ENCODE measurements at places on chromosomes 3 and 15. TPM values are rescaled to one million over a fixed set of nuclear protein-coding genes. Genes with fewer than 3 reads are reported as not detected.

IL17RE gene
- total RNA-seq: 3.6 TPM

CLRN1 gene
- total RNA-seq: not detected

DNA sequence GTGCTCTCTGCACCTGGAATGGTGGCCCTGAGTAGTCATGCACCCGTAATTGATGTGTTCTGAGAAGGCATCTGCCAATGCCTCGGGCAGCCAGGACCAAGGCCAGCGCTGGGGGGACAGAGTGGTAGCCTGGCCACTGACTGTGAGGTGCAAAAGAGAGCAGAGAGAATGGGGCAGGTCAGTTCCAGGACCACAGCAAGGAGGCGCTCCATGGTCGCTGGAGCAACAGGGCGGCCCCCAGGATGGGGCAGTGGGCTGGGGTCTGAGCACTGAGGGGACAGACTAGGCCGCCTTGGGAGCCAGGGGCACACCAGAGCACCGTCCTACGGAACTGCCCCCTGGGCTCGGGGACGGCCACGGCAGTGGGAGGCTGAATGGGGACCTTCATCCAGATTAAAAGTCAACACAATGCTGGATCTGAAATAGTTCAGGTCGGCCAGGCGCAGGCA, 48.3 kb upstream of the IQSEC1 start:
- DNase-seq: no peak

GRCh38 chr15:75693501-75694240, 19.0 kb downstream of the CSPG4 start:
- no peak for DNase-seq

DNA sequence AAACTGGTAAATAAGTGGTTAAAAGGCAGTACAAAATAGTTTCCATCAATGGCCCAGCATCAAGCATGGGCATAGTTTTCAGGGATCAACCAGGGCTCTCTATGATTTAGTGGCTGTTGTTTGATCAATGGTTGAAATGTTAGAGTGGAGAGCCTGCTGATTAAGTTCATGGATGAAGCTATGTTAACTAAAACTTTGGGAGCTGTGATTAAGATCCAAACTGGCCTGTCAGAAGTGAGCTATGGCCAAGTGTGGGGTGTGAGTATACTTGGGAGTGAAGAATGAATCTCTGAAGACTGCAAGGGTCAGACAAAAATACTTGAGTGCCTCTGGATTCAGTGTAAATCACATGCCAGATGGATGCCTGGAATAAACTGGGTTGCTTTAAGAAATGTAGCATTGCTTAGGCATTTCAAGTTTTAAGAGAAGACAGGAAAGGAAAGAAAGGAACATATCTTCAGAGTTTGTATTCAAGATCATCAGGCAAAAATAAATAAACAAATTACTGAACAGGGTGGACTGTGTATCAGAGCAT, 422.2 kb upstream of the ADAMTS9 start:
- no peak for DNase-seq

Data from kidney epithelial cell (primary cell).